Epithelial cell of umbilical artery (primary cell): ENCODE measurements at places on chromosomes 1 and 21. TPM values are rescaled to one million over a fixed set of nuclear protein-coding genes. Genes with fewer than 3 reads are reported as not detected.

Gene CCDC24
- total RNA-seq = 1.9 and 2.6 TPM in 2 replicates

Gene TOR1AIP1
- total RNA-seq = 23.7 and 29.8 TPM in 2 replicates

Gene MYOG
- total RNA-seq = not detected in 2 replicates

Gene LYSMD1
- 2.6 and 4.4 TPM in 2 replicates for total RNA-seq

Gene FCRL4
- total RNA-seq = not detected in 2 replicates

Gene HIVEP3
- 0.61 and 1.6 TPM in 2 replicates for total RNA-seq

Gene RNF223
- not detected in 2 replicates for total RNA-seq

Gene MACO1
- total RNA-seq = 17.2 and 21.4 TPM in 2 replicates

Gene SPAG17
- not detected in 2 replicates for total RNA-seq

Gene SHC1
- total RNA-seq = 152 and 218 TPM in 2 replicates
